ENCODE measurements at places on chromosomes 11 and 22.

GRCh38 chr11:2807025-2807681 lies 78.4 kb downstream of the CDKN1C start:
- no peak for DNase-seq

- no peak for DNase-seq
Measured at GRCh38 chr22:38089474-38089851, 5.5 kb upstream of the SLC16A8 start.

- no peak for DNase-seq
Measured at GRCh38 chr22:50701428-50702154, 29.0 kb downstream of the SHANK3 start.

DNA sequence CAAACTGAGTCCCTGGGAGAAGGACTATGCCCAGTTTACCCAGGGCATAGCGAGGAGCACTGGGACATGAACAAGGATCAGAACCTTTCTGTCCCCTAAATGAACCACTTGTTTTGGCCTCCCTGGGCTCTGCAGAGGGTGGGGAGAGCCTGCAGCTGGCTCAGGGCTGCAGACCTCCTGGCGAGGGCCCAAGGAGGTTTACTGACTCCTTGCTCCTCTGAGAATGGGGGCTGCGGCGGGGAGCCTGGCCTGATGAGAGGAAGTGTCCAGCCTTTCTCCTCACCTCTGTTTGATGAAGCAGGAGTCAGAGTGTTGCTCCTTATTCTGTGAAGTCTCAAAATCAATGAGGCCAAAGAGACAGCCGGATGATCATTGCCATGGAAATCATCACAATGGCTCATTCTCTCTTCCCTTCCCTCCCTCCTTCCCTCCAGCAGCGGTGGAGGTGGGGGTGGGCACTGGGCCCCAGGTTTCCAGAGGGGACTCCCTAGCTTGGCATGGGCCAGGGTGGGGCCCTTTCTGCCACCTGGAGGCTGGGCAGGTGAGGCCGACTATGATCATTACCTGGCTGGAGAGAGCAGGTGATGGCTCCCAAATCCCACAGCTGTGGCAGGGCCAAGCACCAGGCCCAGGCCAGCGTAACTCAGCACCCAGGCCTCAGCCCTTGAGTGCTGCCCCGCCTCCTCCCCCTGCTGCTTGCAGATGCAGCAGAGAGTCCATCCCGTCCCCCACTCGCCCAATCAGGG lies 169.7 kb downstream of the CEP164 start:
- DNase-seq: no peak

DNA sequence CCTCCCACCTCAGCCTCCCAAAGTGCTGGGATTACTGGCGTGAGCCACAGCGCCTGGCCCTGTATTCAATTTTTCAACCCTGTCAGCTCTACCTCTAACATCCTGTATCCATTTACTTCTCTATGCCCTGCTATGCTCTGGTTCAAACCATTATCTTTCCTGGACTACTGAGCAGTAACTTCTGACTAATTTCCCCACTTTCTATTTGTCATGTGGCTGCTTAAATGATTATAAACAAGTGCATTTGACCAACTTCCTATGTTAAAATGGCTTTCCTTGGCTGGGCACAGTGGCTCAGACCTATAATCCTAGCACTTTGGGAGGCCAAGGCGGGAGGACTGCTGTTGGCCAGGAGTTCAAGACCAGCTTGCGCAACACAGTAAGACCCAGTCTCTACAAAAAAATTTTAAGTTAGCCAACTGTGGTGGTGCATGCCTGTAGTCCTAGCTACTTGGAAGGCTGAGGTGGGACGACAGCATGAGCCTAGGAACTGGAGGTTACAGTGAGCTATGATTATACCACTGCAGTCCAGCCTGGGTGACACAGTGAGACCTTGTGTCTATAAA lies 2.1 kb downstream of the MED19 start:
- no peak for DNase-seq

GRCh38 chr11:35260342-35260985 lies 121.5 kb downstream of the CD44 start:
- DNase-seq: no peak

- DNase-seq: no peak
Measured at GRCh38 chr11:82680252-82680651, 53.4 kb downstream of the FAM181B start.

DNA sequence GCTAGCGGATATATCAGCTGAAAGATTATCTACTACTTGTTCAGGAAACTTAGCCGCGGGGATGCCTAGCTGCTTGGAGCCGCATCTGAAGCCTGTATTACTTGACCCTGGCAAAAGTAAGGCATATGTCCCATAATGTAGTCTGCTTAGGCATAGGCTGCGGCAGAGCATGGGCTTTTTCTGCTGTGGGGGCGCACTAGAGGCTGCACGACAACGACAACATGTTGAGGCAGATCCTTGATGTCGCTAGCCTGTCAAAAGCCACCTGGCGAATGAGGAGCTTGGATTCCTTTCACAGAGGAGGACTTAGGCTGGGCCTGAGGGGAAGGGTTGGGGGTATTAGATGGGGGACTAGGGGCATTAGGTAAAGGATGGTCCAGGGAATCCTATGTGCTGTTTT lies 1.1 kb upstream of the OR52N2 start:
- no peak for DNase-seq

DNA sequence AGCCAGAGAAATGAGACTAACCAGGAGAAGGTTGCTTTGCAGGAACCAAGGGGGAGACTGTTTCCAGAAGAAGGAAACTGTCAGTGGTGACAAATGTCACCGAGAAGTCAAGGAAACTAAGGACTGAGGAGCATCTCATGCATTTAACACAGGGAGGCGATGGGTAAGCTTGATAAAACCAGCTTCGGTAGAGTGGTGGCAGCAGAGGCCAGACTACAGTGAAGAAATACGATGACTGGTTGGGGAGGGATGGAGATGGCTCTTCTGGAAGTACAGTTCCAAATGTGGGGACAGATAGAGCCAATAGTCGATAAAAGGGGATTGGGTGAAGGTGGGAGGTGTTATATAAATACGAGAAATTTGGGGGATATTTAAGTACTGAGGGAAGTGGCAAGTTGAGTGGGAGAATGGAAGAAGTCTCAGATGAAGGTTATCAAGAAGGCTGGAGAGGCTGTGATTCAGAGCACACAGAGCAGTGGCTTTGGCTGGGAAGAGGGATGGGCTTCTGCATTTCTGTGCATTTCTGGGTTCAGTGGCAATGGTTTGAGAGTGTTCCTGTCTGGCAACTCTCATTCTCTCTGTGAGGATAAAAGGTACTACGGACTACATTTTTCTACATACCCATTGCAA lies 29.2 kb downstream of the SC5D start:
- DNase-seq: peak; percentile 30

DNA sequence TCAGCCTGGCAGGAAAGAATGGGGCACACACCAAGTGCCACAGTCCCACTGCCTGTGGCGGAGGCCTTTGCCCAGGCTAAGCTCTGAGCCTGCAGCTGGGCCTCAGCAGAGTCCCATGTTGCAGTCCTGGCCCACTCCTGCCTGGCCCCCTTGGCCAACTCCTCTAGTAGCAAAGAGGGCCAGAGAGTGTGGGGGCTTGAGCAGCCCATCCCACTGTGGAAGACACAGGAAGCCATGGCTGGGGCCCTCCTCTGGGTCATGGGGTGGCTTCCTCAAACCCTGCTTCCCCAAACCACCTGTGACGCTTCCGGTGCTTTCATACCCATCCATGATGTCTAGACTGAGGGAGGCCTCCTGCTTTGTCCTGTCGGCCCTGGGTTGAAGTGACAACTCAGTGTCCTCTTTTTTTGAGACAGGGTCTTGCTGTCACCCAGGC lies 5.8 kb downstream of the RPS19BP1 start:
- DNase-seq: peak; percentile 22

DNA sequence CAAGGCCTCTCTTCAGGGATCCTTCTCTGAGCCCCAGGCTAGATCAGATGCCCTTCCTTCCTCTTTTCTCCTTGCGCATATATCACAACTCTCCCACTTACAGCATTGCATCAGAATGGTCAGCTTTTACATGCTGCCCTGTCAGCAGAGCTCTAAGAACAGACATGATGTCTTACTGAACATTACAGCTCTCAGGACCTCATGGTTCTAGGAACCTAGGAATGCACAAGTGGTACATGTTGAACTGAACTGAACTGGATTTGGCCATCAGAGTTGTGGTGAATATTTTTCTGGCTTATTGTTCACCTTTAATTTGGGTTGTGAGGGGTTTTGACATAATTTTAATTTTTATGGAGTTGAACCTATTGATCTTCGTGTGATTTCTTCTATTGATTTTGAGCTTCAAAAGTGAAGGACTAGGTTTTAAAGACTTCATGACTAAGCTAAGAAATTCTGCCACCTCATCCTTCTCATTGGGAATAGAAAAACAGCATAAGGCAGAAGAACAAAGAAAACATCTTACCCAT lies 37.7 kb upstream of the SPON1 start:
- no peak for DNase-seq

- DNase-seq: no peak
Measured at GRCh38 chr11:24588081-24588480, 91.2 kb downstream of the LUZP2 start.

DNA sequence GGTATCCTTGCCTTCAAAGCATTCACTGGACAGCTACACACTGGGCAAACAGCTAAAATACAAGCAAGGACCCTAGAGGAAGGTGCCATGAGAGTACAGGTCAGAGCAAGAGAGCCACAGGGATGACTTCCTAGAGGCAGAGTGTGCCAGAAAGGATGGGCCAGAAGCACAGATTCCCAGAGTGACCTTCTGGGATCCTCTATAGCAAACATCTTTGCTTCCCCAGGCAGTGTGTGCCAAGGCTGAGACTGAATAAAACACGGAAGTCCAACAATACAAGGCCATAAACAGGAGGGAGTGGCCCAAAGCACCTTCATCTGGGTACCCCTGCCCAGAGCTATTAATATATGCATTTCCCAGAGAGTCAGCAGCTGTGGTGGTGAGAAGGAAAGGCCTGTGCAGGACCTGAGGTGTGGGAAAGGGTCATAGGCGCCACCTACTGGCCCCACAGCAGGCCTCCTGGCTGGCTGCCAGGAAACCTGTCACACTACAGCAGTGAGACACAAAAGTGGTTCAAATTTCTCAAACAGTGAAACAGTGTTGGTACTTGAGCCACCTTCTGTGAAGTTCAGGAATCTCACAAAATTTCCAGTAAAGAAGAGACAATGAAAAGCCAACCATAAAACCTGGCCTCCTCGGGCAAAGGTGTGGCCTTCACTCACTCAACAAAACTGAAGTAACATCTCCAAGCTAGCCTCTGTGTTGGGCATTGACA lies 20.3 kb downstream of the CLPB start:
- peak; percentile 73 for DNase-seq

DNA sequence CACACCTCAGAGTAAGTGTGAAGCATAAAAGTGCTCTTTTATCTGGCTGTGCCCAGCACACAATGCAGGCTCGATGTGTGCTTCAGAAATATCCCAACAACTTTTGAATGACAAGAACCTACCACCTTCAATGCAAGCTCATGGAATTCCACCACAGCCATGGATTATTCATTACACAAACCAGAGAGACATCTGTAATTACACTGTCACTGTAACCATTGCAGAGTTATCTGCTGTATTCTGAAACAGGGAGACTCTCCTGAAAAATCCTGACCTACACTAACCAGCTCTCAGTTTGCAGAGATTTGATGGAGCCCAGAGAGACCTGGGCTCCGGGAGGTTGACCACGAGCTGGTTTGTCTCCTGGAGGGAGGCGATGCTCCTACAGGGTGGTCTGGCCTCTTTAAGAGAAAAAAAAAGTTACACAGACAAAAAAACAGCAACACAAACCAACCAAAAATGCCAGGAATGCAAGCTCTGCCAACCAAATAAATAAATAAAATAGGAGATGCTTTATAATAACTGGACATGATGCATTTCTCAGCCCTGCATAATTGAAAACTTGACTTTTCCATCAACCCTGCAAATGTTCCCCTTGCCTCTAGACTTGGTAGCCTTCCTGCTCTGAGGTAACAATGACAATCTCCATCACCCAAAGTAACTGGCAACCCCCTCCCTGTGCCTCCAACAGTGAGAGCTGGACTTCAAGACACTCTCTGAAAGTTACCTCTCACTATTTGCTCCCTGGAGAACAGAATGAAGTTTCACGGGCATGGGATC lies 69.7 kb downstream of the ETS1 start:
- DNase-seq: no peak

All from CD4-positive, alpha-beta T cell treated with Interferon alpha-2 for 1 hour (primary cell).